ENCODE measurements at places on chromosomes 4 and X.
A peak's percentile ranks its signal among the peaks of the same experiment; 100 is the strongest.

- DNase-seq: no peak
- H3K4me1 ChIP-seq: no peaks in the 10 kb centered on the region
- no peak overlapping the region for H3K27ac ChIP-seq
Observed at GRCh38 chr4:14802596-14802995, 199.7 kb upstream of the CPEB2 start.

GRCh38 chr4:175106301-175106700 is 188.1 kb downstream of the ADAM29 start:
- no peaks in the 10 kb centered on the region for H3K27me3 ChIP-seq
- H3K27ac ChIP-seq: no peak overlapping the region
- DNase-seq: no peak
- H3K4me3 ChIP-seq: no peak overlapping the region
- no peaks in the 10 kb centered on the region for H3K4me1 ChIP-seq
- no peaks in the 10 kb centered on the region for H3K36me3 ChIP-seq

DNA sequence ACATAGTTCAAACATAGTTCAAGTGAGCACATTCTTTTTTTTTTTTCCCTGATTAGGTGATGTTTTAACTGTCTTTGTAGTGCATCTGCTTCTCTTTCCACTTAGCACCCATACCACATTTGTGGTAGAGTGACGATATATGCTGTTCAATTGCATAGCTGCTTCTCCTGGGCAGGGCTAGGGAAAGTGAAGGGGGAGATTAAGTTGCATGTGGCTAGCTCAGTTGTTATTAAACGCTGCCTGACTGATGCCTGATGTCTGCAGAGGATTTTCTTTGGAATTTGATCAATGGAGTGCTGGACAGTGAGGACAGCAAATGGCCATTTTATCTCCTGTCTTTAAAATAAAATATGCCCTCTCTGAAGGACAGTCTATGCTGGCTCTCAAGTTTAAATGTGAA is 63.7 kb downstream of the ANK2 start:
- no peak for DNase-seq
- H3K4me1 ChIP-seq: no peaks in the 10 kb centered on the region
- no peaks in the 10 kb centered on the region for H3K27me3 ChIP-seq
- no peaks in the 10 kb centered on the region for H3K36me3 ChIP-seq
- H3K27ac ChIP-seq: no peak overlapping the region

DNA sequence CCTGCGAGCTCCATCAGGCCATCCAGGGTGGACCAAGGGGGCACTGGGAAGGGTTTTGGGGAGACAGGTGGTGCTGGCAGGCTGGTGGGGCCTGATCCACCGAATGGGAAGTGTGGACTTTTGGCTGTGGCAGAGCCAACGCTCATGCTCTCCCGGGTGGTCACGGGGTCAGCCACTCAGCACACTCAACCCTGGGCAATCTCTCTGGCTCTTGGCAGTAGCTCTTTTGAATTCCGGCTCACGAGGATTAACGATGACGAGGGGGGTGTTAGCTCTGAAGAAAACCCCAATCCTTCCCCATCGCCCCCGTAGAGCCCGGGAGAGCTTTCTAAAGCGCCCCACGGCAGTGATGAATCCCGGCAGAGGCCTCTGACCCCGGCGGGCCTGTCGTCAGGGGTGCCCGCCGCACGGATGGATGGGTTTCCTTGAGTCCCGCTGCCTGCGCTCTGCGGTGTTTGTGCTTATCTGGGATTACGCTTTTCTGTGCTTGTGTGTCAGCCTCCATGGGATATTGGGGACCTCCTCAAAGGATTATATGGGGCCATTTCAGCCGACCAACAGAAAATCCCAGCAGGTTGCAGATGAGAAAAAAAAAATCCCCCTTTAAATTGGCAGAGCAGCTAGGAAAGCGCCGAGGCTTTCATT is 156.8 kb upstream of the PSAPL1 start:
- H3K4me3 ChIP-seq: no peak overlapping the region
- DNase-seq: no peak
- no peak overlapping the region for H3K27ac ChIP-seq
- no peaks in the 10 kb centered on the region for H3K27me3 ChIP-seq

DNA sequence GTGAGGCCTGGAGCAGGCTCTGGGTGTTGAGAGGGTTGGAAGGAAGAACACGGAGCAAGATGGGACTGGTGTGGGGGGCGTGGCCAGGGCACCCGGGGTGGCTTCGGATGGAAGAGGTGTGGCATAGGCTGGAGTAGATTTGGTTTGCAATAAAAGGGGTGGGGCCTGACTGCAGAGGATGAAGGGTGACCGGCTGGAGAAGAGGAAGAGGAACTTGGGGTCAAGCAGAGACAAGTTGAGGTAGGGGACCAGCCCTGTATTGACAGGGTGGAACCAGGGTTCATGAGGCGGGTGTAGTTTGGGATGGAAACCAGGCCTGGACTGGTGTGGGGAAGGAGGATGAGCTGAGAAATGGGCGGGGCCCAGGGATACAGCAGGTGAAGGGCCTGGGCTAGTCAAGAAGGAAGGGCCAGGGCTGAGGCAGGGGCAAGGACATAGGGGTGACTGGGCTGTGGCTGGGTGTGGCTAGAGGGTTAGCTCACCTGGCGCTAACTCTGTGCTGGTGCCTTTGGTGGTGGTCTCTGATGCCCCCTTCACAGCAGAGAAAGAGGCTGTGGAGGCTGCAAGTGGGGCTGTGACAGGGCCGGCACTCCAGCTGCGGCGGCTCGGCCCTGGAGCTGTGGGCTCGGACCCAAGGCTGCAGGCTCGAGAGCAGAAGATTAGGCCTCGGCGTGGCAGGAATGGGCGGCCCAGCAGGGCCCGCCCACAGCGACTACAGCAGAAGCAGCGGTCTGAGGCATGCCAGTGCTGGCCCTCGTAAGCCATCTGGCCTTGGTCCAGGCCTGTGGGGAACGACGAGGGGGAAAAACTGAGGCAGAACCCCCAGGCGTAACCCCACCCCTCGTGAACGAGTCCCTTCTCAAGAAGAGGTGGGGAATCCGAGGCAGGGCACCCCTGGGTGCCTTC is 5.0 kb downstream of the PLP2 start:
- no peaks in the 10 kb centered on the region for H3K27me3 ChIP-seq
- H3K4me3 ChIP-seq: no peak overlapping the region
- peaks cover 57% of the 10 kb centered on the region for H3K4me1 ChIP-seq
- peak overlapping the region; percentile 85 for H3K27ac ChIP-seq

DNA sequence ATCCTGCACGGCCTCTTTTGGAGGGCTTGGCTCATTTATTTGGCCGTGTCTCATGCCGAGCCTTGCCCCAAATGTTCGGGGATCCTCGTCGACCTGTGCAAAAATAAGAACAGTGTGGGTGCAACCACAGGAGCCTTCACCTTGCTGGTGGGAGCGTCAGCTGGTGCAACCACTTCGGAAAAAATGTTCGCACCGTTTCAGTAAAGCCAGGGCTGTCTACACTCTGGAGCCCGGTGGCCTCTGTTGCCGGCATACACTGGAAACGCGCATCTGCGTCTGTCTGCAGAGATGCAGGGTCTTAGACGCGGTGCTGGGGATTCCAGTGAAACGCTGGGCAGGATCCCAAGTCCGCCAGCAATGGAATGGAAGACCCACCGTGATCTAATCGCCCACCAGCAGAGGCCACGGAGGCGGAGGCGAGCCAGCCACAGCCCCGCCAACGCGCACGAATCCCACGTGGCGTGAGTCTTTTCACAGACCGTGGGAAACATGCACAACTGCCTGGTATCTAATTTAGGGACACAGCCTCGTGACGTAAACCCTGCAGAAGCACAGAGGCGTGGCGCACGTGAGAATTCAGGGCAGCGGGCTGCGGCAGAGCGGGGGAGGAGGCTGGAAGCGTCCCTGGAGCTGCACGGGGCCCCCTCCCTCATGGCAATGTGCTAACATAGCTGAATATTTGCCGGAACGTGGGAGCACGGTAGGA is 13.8 kb upstream of the MXD4 start:
- H3K27me3 ChIP-seq: no peaks in the 10 kb centered on the region
- no peaks in the 10 kb centered on the region for H3K4me1 ChIP-seq
- DNase-seq: no peak
- H3K4me3 ChIP-seq: no peak overlapping the region
- H3K36me3 ChIP-seq: peaks cover 18% of the 10 kb centered on the region
- no peak overlapping the region for H3K27ac ChIP-seq

- no peak overlapping the region for H3K27ac ChIP-seq
- no peaks in the 10 kb centered on the region for H3K4me1 ChIP-seq
- no peaks in the 10 kb centered on the region for H3K36me3 ChIP-seq
- no peak for DNase-seq
Observed at GRCh38 chr4:96874657-96875056, 1034.8 kb downstream of the PDHA2 start.

GRCh38 chr4:21775703-21776102 is 172.9 kb downstream of the KCNIP4 start:
- H3K36me3 ChIP-seq: no peaks in the 10 kb centered on the region
- H3K27me3 ChIP-seq: no peaks in the 10 kb centered on the region
- no peaks in the 10 kb centered on the region for H3K4me1 ChIP-seq
- DNase-seq: no peak

GRCh38 chr4:54802336-54802735 is 144.6 kb downstream of the KIT start:
- H3K36me3 ChIP-seq: no peaks in the 10 kb centered on the region
- H3K27ac ChIP-seq: no peak overlapping the region
- no peak overlapping the region for H3K4me3 ChIP-seq
- H3K4me1 ChIP-seq: no peaks in the 10 kb centered on the region
- H3K27me3 ChIP-seq: no peaks in the 10 kb centered on the region

DNA sequence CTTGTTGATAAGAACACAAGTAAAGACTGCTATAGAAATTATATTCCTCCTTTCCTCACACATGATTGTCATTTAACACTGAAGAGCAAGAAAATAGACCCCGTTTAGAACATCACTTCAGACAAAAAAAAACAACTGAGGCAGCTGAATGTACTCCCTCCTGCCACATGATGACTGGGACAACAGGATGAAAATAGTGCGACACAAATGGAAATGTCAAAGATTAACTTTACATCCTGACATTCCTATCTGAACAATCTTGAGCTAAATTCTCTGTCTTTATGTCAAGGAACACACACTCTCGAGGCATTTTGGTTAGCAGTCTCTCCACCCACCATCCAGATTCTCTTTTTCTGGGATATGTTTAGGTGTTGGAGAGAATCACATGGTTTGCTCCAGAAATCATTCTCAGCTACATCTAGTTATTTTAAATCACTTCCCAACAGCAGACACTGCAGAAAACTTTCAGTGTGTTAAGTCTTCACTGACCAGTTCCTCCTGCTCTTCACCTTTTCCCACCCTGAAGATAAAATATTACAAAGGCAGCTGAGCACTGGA is 16.3 kb upstream of the KCNIP4 start:
- no peak for DNase-seq
- H3K4me1 ChIP-seq: no peaks in the 10 kb centered on the region
- H3K4me3 ChIP-seq: no peak overlapping the region
- H3K27ac ChIP-seq: no peak overlapping the region
- H3K27me3 ChIP-seq: no peaks in the 10 kb centered on the region

DNA sequence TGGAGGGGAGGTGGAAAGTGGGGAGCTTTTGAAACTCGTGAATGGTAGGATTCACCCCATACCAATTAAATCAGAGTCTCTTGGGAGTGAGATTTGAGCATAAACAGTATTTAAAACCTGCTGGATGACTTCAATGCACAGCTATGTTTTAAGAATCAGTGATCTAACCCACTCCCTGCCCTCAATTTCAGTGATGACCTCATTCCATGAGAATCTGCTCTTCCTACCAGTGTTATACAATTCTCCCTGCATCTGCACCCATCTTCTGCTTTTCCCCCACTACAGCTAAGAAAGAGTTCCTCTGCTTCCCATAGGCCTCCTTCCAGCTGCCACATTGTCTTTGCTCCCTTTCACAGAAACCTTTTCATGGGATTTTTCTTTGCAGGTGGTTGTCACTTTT is 18.3 kb upstream of the H2AZ1 start:
- DNase-seq: no peak
- no peaks in the 10 kb centered on the region for H3K36me3 ChIP-seq
- no peak overlapping the region for H3K4me3 ChIP-seq
- no peaks in the 10 kb centered on the region for H3K4me1 ChIP-seq
- no peak overlapping the region for H3K27ac ChIP-seq

GRCh38 chrX:68421636-68422035 is 11.7 kb downstream of the OPHN1 start:
- no peaks in the 10 kb centered on the region for H3K27me3 ChIP-seq
- DNase-seq: no peak
- no peak overlapping the region for H3K27ac ChIP-seq
- H3K4me3 ChIP-seq: no peak overlapping the region

GRCh38 chr4:185779517-185779916 is 32.5 kb downstream of the SORBS2 start:
- H3K27ac ChIP-seq: no peak overlapping the region
- no peak for DNase-seq
- no peaks in the 10 kb centered on the region for H3K27me3 ChIP-seq
- H3K4me3 ChIP-seq: no peak overlapping the region
- no peaks in the 10 kb centered on the region for H3K4me1 ChIP-seq

- no peak for DNase-seq
- H3K27ac ChIP-seq: no peak overlapping the region
- no peak overlapping the region for H3K4me3 ChIP-seq
- H3K27me3 ChIP-seq: no peaks in the 10 kb centered on the region
- H3K36me3 ChIP-seq: no peaks in the 10 kb centered on the region
Observed at GRCh38 chr4:68617003-68617698, 41.0 kb upstream of the UGT2B17 start.

- no peaks in the 10 kb centered on the region for H3K4me1 ChIP-seq
- H3K27ac ChIP-seq: no peak overlapping the region
- no peak overlapping the region for H3K4me3 ChIP-seq
- no peaks in the 10 kb centered on the region for H3K36me3 ChIP-seq
- H3K27me3 ChIP-seq: no peaks in the 10 kb centered on the region
- DNase-seq: no peak
Observed at GRCh38 chr4:124955476-124955875, 242.9 kb upstream of the ANKRD50 start.

DNA sequence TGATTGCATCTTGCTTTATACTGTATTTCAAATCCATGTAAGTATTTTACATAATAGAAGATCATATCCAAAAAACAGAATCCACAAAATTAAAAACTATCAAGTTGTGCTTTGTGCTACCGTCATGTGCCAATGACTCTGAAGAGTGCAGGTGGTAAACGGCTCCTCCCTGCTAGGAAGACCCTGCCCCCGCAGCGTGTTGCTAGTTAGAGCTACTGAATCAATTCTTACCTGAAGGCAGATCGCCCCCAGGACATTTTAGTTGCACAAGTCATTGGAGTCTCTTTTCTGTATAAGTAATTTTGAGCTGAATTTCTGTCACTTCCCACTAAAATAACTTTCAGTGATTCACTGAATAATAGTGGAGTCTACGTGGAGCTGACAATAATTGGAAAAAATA is 599.5 kb upstream of the ZFP42 start:
- no peak overlapping the region for H3K27ac ChIP-seq
- no peaks in the 10 kb centered on the region for H3K36me3 ChIP-seq
- H3K4me3 ChIP-seq: no peak overlapping the region
- H3K27me3 ChIP-seq: no peaks in the 10 kb centered on the region
